ENCODE measurements at places on chromosomes 2 and 18.
A peak's percentile ranks its signal among the peaks of the same experiment; 100 is the strongest.

GRCh38 chr18:2636126-2636631 is 19.3 kb upstream of the SMCHD1 start:
- DNase-seq: no peak

DNA sequence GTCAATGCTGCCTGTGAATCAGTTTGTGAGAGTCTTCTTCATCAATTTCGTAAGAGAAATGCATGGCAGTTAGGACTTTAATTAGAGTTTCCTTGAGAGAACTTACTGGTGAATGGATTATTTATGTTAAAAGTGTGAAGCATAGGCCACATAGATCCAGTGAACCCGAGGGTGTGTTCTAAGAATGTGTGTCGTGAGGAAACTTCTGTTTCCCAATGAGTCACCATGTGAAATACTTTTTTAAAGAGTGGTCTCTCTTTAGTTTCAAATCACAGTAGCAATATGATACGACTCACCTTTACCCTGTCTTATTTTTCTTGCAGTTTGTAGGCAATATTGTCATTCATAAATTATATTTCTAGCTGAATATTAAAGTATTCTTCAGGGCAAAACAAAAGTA is 18.5 kb downstream of the THSD7B start:
- no peak for DNase-seq

DNA sequence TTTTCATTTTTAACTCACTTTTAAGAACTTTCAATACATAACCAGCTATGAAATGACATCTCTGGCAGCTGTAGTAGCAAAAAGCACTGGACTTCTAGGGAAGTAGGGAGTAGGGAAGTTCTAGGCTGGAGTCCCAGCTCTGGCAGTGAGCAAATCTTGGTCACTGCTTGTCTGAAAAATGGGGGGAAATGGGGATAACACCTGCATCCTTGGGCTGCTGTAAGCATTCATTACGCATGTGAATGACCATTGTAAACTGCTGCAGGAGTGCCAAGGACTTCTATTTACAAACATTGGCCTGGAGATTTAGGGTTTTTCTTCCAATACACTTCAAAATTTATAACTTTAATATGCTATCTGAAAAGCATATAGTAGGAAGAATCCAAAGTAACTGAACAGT is 972 bp upstream of the MPP4 start:
- DNase-seq: no peak

- DNase-seq: no peak
These were observed 126.4 kb upstream of the CTDP1 start for GRCh38 chr18:79553154-79553553.

DNA sequence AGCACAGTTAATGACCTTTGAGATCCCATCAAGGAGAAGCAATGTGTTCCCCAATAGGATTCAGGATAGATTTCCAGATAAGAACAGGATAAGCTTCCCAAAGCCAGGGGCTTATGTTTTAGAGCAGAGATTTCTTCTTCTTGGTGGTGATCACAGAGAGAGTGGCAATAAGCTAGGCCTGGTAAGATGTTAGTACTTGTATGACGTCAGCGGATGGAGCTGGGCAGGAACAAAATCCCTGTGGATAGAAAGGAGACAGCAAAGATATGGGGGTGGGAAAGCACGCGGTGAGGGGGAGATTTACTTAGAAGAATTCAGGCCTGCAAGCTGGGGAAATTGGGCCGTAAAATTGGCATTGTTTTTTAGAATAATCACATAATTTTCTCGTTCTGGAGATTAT is 323.0 kb downstream of the MTX2 start:
- no peak for DNase-seq

- DNase-seq: no peak
These were observed 458.6 kb upstream of the FSIP2 start for GRCh38 chr2:185279999-185280398.

DNA sequence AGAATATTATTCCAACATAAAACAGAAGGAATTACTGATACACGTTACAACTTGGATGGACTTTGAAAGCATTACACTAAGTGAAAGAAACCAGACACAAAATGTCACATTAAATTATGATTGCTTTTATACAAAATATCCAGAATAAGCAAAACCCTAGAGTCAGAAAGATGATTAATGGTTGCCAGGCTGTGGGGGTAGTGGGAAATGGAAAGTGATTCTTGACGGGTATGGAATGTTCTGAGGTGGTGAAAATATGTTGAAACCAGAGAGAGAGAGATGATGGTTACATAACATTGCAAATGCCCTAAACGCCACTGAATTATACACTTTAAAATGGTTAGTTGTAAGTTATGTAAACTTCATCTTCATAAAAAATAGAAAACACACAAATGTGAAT is 1057.2 kb upstream of the TMEFF2 start:
- no peak for DNase-seq

DNA sequence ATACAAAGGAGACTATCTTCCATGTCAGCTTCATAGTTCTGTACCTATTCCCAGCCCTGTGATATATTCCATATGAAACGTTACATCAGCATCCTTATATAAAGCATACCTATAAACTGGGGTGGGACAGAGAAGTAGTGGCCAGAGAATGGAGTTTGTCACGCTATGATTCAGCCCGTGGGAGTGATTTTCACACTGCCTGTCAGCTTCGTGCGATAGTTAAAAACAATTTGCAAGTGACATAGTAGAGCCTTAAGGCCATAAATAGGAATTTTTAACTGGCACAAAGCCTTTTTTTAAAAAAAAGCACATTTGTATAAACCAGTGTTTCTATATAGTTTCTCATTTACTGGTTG is 30.2 kb downstream of the PKP4 start:
- no peak for DNase-seq

- no peak for DNase-seq
These were observed 17.1 kb downstream of the ANKRD44 start for GRCh38 chr2:197293252-197294007.

- DNase-seq: no peak
These were observed 1292.0 kb upstream of the CHAC2 start for GRCh38 chr2:52475590-52475989.

DNA sequence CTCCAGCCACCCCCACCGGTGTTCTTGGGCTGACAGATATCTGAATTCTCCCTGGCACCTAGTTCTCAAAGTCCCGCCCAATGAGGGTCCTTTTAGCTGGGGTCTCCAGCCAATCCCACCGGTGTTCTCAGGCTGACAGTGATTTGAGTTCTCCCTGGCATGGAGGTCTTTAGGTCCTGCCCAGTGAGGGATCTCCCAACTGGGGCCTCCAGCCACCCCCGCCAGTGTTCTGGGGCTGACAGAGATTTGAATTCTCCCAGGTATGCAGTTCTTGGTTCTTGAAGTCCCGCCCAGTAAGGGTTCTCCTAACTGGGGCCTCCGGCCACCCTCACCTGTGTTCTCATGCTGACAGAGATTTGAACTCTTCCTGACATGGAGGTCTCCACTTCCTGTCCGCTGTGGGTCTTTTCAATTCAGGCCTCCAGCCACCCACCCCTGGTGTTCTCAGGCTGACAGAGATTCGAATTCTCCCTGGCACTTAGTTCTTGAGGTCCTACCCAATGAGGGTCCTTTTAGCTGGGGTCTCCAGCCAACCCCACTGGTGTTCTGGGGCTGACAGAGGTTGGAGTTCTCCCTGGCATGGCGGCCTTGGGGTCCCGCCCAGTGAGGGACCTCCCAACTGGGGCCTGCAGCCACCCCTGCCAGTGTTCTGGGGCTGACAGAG is 154.6 kb downstream of the ANKRD36 start:
- DNase-seq: no peak

DNA sequence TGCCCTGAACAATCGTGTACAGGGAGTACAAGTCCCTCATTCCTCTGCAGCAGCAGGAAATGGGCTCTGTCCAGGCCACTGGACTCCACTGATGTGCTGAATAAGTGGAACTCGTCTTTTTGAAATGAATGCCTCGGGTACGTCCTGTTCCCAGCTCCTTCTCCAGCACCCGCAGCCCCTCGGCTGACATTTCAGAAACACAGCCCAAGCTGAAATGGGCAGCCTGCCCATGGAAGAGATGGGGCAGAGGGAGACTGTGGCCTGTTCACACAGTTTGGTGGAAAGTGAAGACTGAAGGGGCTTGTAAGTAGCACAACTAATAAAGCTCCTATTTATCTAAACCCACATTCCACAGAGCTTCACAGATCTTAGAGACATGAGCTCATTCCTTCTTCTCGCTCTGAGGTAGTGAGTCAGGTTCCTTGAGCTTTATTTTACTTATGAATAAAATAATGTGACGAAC is 498.6 kb downstream of the TXNL1 start:
- DNase-seq: no peak

DNA sequence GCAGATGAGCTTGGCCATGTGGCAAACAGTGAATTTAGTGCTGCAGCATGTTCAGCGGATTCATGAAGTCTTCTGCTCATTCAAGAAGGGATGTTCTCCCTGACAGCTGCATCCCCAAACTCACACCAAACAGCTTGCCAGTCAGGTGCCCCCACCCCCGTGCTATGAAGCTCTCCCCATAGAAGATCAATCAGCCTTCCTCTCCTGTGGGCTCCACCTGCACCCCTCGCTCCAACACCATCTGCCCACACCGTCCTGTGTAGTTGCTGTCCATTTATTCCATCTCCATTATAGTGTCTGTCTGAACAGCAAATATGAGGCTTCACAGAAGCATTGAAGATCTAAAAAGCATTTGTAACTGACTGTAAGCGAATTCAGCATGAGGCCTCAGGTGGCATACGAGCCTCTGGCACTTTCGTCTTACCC is 218.9 kb downstream of the BCL2 start:
- no peak for DNase-seq

DNA sequence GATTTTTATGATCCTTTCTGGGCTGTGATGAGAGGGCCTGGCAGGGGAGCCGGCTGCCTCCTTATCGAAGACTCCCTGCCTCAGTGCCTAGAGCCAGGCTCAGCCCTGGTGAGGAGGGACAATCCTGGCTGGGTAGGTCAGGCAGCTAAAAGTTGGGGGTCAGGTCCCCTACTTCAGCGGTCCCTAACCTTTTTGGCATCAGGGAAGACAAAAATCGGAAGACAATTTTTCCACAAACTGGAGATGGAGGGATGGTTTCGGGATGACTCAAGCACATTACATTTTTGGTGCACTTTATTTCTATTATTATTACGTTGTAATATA is 53.1 kb downstream of the HS1BP3 start:
- DNase-seq: no peak

DNA sequence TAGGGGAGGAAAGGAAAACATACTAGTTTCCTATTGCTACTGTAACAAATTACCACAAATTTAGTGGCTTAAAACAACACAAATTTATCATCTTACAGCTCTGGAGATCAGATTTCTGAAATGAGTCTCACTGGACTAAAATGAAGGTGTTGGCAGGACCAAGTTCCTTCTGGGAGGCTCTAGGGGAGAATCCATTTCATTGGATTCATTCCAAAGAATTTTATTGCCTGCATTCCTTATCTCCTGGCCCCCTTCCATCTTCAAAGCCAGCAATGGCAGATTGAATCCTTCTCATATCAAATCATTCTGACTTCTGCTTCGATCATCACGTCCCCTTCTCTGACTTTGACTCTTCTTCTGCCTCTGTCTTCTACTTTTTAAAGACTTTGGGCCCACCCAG is 250.9 kb downstream of the IRS1 start:
- DNase-seq: no peak

GRCh38 chr2:190809139-190809764 is 71.4 kb upstream of the GLS start:
- no peak for DNase-seq

DNA sequence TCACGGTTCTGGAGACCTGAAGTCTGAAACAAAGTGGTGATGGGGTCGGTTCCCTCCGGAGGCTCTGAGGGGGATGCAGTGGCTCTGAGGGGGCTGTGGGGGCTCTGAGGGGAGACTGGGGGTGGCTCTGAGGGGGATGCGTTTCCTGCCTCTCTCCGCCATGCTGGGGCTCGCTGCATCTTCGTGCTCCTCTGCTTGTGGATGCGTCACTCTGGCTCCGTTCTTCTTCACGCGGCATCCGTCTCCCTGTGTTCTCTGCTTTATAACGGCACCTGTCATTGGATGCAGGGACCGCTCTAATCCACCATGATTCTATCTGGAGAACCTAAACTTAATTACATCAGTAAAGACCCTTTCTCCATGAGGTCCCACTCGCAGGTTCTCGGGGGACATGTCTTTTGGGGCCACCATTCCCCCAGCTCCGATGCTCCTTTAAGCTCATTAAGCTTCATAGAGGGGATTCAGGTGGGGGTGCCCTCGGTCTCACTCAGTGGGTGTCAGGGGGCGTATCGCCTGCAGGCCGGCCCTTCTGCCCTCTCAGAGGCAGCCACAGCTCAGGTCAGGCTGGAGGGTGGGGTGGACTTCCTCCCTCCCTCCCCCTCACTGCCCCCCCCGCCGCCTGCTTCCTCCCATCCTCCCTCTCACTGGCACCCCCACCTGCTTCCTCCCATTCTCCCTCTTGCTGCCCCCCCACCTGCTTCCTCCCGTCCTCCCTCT is 18.4 kb downstream of the RTP5 start:
- DNase-seq: no peak

- no peak for DNase-seq
These were observed 11.7 kb downstream of the B4GALT6 start for GRCh38 chr18:31672628-31673135.

- peak; percentile 53 for DNase-seq
These were observed 71.2 kb downstream of the PLB1 start for GRCh38 chr2:28567061-28567471.

- DNase-seq: no peak
These were observed 6.7 kb upstream of the ESPNL start for GRCh38 chr2:238093181-238094140.

- no peak for DNase-seq
These were observed 17.1 kb downstream of the KRCC1 start for GRCh38 chr2:88038263-88039105.

GRCh38 chr18:74063023-74063422 is 84.6 kb downstream of the FBXO15 start:
- DNase-seq: no peak

GRCh38 chr18:56382541-56382940 is 255.9 kb downstream of the TXNL1 start:
- DNase-seq: no peak

DNA sequence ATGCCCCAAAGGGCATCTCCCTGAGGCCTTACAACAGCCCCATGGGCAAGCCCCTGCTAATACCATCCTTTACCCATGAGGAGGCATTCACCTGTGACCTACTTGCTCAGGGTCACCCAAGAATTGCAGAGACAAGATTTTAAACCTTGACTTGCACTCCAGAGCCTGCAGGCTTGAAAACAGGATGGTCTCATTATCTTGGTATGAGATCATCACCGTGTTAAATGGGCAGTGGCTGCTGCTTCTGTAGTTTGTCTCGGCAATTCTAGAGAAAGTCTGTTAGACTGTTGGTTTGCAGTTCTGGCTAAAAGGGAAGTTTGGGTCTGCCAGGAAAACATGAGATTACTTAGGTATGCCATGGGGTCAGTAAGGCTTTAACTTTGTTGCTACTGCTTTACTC is 698.9 kb downstream of the GALR1 start:
- no peak for DNase-seq

- no peak for DNase-seq
These were observed 144.2 kb downstream of the WDR7 start for GRCh38 chr18:56795381-56795780.

GRCh38 chr2:235170536-235171521 is 219.0 kb downstream of the SH3BP4 start:
- peak; percentile 8 for DNase-seq

- DNase-seq: peak; percentile 83
These were observed 217.0 kb upstream of the DTNA start for GRCh38 chr18:34493099-34493544.

Data from NCI-H1092 (cell line).